ENCODE measurements at places on chromosomes 6 and 20.

- DNase-seq: no peak
Observed at GRCh38 chr6:150343434-150343833, 25.4 kb upstream of the IYD start.

DNA sequence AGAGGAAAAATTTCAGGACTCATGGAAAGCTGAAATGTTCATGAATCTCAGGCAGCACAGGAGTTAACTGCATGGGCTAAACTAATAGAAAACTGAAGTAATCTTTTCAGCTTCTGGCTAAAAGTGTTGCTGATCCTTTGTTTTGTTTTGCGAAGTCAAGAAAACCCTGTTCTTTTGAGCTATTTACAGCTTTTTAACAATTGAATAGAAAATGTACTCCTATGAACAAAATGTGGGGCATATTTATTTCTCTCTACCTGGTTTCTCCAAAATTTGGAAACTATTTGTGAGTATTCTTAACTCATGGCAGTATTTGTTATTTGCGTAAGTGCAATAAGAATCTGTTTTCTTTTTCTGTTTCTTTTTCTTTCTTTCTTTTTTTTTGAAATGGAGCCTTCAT is 818.8 kb upstream of the CITED2 start:
- no peak for DNase-seq

GRCh38 chr20:4844751-4845465 is 123.2 kb downstream of the PRND start:
- DNase-seq: no peak

DNA sequence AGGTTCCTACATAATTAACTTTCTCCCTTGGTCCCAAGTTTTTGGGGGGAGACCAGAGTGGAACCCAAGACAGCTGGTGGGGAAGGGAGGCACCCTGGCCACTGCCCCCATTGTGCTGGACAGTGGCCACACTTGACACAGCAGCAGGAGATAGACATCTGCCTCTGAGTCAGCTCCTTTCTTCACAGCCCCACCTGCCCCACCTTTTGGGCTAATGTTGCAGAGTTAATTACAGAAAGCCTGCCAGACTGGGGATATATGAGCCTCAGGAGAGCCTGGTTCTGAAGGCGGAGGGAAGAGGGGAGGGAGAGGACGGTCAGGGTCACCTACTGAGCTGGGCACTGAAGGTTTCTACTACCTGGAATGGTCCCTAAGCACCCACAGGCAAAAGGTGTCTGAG is 50.6 kb downstream of the MAFB start:
- no peak for DNase-seq

DNA sequence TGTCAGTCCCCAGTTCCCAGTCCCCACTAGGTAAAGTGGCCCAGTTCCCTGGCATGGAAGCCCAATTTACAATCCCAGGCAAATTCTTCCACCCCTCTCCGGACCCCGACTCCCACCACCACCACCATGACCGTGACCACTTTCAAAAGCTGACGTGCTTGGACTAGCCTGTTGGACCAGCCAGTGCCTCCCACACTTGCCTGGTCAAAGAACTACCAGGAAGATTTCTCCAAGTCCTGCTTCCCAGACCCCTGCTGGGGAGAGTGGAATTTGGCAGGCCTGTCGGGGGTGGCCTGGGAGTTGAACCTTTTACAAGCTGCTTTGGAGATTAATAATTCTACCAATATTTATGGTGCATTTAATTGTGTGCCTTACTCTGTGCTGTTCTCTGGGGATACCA is 1.4 kb upstream of the PTPRT start:
- no peak for DNase-seq

- no peak for DNase-seq
Observed at GRCh38 chr6:42498473-42499128, 46.9 kb upstream of the TRERF1 start.

DNA sequence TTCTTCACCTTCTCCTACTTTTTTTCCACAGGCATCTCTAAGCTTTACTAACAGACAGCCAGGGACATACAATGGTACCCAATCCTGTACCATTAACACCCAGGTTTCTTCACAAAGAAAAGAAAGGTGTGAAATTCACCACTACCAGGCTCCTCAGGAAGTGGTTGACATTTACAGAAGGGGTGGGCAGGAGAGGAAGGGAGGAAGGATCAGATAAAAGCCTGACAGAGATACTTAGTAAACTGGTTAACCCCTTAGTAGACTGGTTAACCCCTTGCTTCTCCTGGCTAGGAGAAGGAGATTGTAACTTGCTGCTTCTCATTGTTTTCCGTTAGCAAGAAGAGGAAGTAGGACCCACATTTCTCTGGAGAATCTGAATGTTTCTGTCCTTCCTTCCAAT is 7.2 kb downstream of the SAMD3 start:
- no peak for DNase-seq

DNA sequence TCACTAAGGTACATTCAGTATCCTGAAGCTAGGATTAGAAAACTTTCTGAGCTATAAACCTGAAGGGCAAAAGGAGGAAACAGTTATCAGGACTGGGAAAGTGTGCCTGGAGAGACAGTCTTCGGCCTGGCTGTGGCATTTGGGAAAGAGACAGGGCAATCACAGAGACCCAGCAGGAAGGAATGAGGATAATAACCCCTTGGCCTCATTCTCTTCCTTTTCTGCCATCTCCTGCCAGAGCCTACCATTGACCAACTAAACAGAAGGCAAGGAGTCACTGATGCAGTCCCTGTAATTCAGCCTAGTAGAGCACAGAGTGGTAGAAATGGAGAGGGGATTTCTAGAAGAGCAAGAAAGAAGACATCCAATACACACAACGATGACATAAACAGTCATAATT is 359.4 kb downstream of the HDGFL1 start:
- DNase-seq: no peak

DNA sequence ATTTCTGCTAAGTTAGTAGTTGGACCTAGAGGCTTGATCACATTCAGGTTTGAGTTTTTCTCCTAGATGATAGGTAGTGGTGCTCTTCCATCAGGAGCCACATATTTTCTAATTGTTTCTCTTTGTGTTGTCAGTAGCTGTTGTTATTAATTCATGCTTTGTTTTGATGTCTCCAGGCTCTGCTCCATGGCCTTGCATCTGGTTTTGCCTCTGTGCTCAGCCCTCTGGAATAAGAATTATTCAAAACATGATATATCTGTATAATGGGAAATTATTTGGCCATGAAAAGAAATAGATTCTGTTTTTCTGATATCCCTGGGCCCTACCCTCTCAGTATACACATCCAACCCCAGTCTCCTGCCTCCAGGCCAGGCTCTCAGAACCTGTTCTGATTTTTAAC is 184.8 kb downstream of the CDC5L start:
- DNase-seq: no peak

DNA sequence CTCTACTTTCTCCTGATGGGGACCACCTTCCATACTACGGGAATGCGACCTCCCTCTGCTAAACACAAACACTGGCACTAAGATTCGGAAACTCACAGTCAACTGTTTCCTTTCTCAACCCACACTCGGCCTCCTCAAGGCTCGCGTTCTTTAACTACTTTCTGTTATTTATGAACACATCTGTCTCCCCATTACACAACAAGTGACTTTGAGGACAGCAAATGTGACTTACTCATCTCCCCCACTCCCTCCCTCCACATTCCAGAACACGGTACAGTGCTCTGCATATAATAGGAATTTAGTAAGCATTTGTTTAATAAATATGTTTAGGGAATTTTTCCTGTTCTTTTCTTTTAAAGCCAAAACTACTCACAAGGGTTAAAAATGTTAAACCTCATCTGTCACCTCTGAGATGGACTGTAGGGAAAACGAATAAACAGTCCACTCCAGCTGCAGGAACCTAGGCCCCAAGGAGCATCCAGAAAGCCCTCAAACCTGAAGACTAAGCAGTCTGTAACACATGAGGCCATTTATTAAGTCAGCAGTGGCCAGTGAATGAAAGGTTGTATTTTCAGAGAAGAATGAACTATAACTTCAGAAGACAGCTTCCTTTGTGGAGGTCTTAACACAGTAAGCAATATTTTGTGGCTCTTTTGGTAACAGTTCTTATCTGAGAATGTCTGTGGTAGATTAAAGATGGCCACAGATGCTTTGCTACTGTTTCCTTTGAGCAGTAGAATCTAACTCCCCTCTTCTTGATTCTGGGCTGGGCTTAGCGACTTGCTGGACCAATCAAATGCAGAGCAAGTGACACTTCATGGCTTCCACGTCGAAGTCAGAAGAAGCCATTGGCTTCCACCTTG is 209.6 kb upstream of the DTNBP1 start:
- DNase-seq: no peak

- DNase-seq: no peak
Observed at GRCh38 chr6:21396313-21396712, 197.2 kb upstream of the SOX4 start.

- no peak for DNase-seq
Observed at GRCh38 chr6:113539623-113540022, 317.5 kb upstream of the MARCKS start.

GRCh38 chr20:48897305-48898010 is 24.1 kb upstream of the ARFGEF2 start:
- peak; percentile 47 for DNase-seq

DNA sequence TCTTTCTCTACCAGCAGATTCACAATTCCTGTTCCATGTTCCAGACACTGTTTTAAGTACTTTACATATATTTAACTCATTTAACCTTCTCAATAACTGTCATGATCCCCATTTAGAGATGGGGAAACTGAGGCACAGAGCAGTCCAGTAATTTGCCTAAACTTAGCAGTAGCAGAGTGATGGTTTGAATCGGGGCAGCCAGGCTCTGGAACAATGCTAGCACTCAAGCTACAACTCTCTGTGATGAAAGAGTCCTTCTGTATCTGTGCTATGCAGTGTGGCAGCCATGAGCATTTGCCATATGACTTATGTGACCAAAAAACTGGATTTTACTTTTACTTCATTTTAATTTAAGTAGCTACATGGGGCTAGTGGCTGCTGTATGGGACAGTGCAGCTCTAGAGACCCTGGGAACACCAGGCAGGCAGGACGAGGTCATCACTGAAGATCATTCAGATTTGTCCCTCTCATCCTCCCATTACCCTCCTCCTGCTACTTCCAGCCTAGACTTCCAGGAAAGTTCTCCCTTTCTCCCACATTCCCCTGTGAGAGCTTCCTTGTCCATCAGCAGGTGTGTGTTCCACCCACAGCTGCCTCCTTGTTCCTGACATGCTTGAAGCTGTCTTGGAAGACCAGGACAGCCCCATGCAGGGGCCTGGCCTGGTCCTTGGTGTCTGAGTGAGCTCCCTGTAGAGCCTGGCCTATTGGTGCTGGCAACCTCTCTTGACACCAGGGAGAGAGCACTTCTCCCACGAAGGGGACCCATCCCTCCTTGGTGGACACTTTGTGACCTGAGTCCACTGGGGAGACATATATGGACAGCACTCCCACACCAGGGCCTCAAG is 157.0 kb downstream of the MRPL14 start:
- no peak for DNase-seq

- DNase-seq: no peak
Observed at GRCh38 chr6:57048577-57048976, 2.1 kb downstream of the KIAA1586 start.

- DNase-seq: no peak
Observed at GRCh38 chr20:11205769-11206362, 532.1 kb upstream of the JAG1 start.

DNA sequence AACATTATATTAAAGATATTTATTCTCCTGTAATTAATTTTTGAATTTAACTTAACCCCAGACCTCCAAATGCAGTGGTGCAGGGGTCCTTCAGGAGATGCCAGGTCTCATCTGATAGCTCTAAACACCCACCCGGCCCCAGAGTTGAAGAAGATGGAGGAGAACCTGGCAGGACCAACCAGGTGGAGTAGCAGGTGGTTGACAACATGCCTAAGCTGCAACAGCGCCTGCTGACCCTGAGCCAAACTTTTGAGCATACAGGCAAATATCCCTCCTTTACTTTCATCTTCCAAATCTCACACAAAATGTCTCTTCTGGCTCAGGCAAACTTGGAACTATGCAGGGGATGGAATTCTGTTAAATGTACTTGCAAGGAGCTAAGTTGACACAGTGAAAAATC is 145.3 kb upstream of the TCF21 start:
- no peak for DNase-seq

DNA sequence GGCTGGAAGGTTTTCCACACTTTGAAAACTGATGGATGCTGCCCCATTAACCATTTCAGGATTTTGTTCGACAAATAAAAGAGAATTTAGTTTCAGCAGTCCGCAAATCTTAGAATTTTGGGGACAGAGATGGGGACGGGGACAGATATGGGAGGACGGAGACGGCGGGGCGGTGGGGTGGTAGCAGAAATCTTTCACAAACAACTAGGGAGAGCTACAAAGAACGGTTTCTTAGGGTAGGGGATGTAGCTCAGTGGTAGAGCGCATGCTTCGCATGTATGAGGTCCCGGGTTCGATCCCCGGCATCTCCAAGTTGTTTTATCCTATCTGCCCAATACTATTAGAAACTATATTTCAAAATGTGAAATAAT is 15.1 kb downstream of the HMGN4 start:
- DNase-seq: no peak

GRCh38 chr6:37516076-37516919 is 16.6 kb upstream of the CCDC167 start:
- DNase-seq: no peak

DNA sequence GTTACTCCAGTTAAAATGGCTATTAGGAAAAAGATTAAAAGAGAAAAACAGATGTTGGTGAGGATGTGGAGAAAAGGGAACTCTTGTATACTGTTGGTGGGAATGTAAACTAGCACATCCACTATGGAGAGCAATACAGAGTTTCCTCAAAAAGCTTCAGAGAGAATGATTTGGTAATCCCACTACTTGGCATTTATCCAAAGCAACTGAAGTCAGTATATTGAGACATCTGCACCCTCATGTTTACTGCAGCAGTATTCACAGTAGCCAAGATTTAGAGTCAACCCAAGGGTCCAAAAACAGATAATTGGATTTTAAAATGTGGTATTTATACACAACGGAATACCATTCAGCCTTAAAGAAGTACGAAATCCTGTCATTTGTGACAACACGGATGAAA is 469.5 kb downstream of the QKI start:
- no peak for DNase-seq

DNA sequence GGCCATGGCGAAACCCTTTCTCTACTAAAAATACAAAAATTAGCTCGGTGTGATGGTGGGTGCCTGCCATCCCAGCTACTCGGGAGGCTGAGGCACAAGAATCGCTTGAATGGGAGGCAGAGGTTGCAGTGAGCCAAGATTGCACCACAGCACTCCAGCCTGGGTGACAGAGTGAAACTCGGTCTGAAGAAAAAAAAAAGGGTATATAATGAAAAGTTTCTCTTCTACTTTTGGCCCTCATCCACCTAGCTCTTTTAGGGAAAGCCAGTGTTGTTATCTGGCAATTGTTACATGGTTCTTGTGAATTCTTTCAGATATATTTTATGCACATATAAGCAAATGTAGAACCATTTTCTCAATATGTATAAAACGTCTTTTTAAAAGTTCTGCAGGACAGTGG is 19.0 kb downstream of the KIF3B start:
- no peak for DNase-seq
